Pulmonary artery endothelial cell (primary cell): ENCODE measurements at places on chromosomes 4 and X. TPM values are rescaled to one million over a fixed set of nuclear protein-coding genes. Genes with fewer than 3 reads are reported as not detected.

GRCh38 chr4:40402556-40402955, 67.4 kb downstream of the CHRNA9 start:
- DNase-seq = no peak

- DNase-seq = no peak
These were observed 605 bp upstream of the FAT1 start for GRCh38 chr4:186724058-186724863.

- no peak for DNase-seq
These were observed 163.9 kb upstream of the NOCT start for GRCh38 chr4:138851391-138852335.

GRCh38 chrX:128436397-128437103, 384.3 kb upstream of the ACTRT1 start:
- DNase-seq = no peak

- DNase-seq = no peak
These were observed 85.7 kb downstream of the TET2 start for GRCh38 chr4:105232374-105232773.

DNA sequence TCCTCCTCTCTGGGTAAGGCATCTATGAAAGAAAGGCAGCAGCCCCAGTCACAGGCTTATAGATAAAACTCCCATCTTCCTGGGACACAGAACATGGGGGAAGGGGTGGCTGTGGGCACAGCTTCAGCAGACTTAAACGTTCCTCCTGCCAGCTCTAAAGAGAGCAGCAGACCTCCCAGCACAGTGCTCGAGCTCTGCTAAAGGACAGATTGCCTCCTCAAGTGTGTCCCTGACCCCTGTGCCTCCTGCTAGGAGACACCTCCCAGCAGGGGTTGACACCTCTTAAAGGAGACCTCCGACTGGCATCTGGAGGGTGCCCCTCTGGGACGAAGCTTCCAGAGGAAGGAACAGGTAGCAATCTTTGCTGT, 89.9 kb downstream of the EFHC2 start:
- no peak for DNase-seq

DNA sequence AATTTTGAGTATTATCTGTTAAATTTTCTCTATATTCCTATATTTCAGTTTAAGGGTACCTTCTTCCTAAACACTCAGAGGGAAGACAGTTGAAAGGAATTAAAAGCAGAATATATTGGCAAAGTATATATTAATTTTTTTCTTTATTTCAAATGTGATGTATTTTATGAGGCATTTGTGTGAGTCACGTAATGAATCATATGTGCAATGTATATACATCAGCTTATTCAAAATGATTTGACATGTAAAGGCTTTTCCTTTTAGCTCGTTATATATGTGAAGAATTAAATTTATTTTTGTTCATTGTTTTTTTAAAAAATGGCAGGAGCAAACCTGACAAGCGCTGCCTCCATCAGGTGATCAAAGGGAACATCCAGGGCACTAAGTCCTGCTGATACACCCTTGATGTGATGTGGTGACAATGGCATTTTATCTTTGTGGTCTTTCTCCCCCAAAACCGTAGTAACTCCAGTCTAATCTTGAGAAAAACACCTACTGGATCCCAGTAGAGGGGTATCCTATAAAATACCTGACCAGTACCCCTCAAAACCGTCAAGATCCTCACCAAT, 8.9 kb downstream of the WWC2 start:
- DNase-seq = no peak

GRCh38 chr4:124526769-124527168, 185.8 kb downstream of the ANKRD50 start:
- peak; percentile 2 for DNase-seq

GRCh38 chrX:113594123-113594841, 753.7 kb upstream of the AMOT start:
- no peak for DNase-seq

- no peak for DNase-seq
These were observed 63.3 kb downstream of the FAT1 start for GRCh38 chr4:186660403-186660802.

GRCh38 chr4:79022529-79022928, 83.3 kb upstream of the PAQR3 start:
- DNase-seq = no peak

GRCh38 chr4:52704133-52704532, 45.0 kb upstream of the USP46 start:
- no peak for DNase-seq

DNA sequence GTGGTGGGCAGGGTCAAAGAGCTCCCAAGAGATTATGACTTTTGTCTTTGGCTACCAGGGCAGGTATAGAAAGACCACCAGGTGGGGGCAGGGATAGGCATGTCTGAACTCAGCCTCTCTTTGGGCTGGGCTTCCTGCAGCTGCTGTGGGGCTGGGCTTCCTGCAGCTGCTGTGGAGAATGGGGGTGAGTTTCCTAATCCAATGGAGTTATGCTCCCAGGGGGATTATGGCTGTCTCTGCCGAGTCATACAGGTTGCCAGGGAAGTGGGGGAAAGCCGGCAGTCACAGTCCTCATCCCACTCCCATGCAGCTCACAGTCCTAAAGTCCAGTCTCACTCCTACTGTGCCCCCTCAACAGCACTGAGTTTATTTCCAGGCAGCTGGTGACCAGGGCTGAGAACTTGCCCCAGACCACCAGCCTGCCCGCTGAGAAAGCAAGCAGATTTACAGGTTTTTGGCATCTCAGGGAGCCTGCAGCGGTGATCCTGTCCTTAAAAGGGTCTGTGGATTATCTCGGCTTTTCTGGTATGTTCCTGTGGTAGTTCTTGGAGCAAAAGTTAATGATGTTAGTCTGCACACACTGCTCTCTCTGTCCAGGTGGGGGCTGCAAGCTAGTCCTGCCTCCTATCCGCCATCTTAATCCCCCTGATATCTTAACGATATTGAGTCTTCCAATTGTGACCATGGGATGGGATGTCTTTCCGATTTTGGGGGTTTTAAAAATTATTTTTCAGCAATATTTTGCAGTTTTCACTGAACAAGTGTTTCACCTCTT, 133.4 kb downstream of the RTL9 start:
- no peak for DNase-seq

- DNase-seq = no peak
These were observed 8.7 kb upstream of the PJA1 start for GRCh38 chrX:69173906-69174305.

DNA sequence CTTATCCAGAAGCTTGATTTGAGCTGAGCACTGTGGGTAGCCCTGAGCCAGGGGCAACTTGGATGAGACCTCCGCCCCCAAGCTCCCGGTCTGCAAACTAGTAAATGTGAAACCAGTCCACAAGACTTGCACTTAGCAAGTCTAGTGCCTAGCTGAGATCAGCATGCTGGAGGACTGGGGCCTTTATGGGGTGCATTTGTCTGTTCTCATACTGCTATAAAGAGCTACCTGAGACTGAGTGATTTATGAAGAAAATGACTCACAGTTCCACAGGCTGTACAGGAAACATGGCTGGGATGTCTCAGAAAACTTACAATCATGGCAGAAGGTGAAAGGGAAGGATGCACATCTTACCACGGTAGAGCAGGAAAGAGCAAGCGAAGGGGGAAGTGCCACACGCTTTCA, 42.1 kb upstream of the HOPX start:
- DNase-seq = no peak

GRCh38 chrX:149898554-149898953, 17.6 kb downstream of the MAGEA8 start:
- DNase-seq = no peak

GRCh38 chr4:99826016-99826415, 9.4 kb downstream of the DAPP1 start:
- no peak for DNase-seq

- no peak for DNase-seq
These were observed 383.5 kb downstream of the KLHL4 start for GRCh38 chrX:87901060-87901459.

Gene SPATA4
- total RNA-seq = not detected in 2 replicates

Gene IRS4
- not detected in 2 replicates for total RNA-seq

Gene ART3
- total RNA-seq = 0.07 TPM in 1 of 2 replicates, not detected in the other

Gene NFKB1
- total RNA-seq = 45.1 and 67.6 TPM in 2 replicates

Gene ZMAT1
- 0.95 and 1.2 TPM in 2 replicates for total RNA-seq

Gene PITX2
- 0.26 TPM in 1 of 2 replicates, not detected in the other for total RNA-seq

Gene NHS
- total RNA-seq = 0.07 TPM in 1 of 2 replicates, not detected in the other

Gene CSN1S1
- total RNA-seq = not detected in 2 replicates

Gene ELF4
- 11.8 and 15.0 TPM in 2 replicates for total RNA-seq
